ENCODE measurements at places on chromosomes 13 and 19.

- DNase-seq: no peak
These were observed 1.2 kb downstream of the APLP1 start for GRCh38 chr19:35869327-35870123.

GRCh38 chr13:91106565-91106964 is 240.9 kb upstream of the MIR17HG start:
- no peak for DNase-seq

- DNase-seq: no peak
These were observed 3.3 kb downstream of the DIRAS1 start for GRCh38 chr19:2717638-2718541.

GRCh38 chr13:51477653-51478324 is 25.0 kb upstream of the INTS6 start:
- no peak for DNase-seq

DNA sequence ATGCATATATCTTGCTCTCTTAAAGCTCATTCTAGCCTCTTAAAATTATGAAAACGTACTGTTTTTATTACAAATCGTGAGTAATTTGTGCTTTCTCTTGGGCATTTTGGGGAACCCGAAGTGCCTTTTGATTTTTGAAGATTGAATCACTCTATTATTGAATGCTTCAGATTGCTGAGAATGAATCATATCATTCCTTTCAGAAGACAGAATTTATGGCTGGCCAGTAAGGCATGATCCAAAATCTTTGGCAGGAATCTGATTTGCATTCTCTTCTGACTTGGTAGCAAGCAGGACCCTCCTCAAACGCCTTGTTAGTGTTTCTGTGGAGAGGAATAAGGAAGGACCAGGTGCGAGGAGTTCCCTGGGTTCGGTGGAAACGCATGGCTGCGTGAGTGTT is 49.5 kb downstream of the STARD13 start:
- no peak for DNase-seq

- DNase-seq: no peak
These were observed 22.7 kb upstream of the POP4 start for GRCh38 chr19:29583196-29583999.

- no peak for DNase-seq
These were observed 879 bp upstream of the FCGBP start for GRCh38 chr19:39935364-39935661.

- no peak for DNase-seq
These were observed 288.3 kb downstream of the KCTD12 start for GRCh38 chr13:76597868-76598267.

DNA sequence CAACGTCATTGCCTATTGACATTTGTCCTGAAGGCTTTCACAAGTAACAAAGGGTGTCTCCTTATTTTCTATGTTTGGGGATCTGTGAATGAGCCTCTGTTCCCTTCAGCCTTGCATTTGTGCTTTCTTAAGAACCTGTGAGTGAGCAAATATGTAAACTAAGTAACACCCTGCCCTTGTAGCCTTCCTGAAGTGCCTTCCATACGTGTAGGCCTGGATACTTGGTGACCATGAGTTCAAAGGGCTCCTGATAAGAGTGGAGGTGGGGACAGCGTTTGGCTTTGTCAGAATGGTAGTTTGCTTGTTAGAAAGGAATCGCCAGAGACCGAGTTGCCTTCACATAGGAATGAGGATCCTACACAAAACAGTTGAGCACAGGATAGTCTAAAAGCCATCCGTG is 14.5 kb upstream of the CCDC97 start:
- no peak for DNase-seq

- no peak for DNase-seq
These were observed 17.6 kb downstream of the WDFY2 start for GRCh38 chr13:51601601-51602565.

DNA sequence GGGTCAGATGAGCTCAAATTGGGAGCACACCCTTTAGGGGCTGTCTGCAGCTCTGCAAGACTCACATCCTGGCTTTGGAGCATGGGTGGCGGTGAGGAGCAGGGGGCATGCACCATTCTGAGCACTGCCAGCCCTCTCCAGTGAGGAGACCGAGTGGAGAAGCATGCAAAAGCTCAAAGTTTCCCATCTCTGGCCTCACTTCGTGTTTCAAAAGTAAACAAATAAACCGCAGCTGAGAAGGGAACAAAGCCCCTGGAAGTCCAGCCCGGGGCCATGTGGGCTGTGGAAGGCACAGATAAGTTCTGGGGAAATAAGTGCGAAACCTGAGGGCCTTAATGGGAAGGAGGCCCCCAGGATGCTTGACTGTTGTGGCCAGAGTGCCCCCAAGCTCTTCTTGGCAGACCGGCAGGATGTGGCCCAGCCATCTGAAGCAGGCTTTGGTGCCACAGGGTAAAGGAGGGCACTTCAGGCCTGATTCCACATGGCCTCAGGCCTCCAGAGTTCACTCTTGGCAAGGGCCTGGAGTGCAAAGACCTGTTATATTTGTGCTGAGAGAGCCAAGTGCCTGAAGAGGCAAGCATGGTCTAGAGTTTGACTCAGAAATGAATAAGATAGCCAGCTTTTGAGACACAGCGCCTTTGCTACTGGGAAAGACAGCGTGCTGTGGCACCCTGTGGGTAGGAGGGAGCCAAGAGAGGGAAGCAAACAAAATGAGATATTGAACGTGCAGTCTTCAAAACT is 1.2 kb downstream of the MEDAG start:
- DNase-seq: no peak

DNA sequence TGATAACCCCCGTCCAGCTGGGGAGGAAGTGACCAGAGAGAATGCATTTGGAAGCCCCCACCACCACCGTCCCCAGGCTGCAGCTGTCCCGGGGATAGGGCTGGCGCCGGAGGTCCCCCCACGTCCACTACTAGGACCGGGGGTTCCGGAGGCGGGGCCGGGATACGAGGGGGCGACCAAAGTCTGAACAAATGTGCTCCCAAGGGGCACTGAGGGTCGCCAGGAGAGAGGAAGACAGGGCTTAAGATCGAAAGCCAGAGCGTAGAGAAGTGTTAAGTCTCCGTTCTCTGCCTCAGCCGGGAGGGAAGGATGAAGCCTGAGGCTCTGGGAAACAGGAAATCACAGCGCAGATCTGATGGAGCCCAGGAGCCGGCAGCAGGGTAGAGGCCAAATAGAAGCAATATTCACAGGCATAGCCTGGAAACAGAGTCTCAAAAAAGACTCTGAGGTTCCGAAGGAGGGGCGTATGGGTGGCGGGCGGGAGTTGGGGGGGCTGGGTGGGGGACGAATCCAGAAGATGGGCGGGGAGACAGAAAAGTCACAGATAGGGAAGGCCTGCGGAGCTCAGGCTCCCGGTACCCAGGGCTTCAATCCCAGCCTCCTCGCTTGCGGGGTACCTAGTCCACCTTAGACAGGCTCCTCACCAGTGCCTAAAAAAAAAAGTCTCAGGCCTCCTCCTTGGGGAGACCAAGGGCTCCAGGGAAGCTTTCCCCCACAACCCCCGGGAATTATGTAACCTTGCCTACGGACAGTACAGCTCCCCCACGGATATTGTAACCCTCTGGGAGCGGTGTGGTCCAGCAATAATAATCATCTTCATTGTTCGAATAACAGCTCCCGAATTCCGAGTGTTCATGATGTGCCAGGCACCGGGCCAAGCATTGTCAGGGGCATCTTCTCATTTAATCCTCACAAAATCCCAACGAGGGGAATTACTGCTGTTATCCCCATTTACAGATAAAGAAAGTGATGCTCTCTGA is 1.1 kb upstream of the ERF start:
- DNase-seq: no peak

- no peak for DNase-seq
These were observed 19.6 kb downstream of the MTMR6 start for GRCh38 chr13:25267715-25268114.

- no peak for DNase-seq
These were observed 2.5 kb downstream of the CALR start for GRCh38 chr19:12940897-12941296.

DNA sequence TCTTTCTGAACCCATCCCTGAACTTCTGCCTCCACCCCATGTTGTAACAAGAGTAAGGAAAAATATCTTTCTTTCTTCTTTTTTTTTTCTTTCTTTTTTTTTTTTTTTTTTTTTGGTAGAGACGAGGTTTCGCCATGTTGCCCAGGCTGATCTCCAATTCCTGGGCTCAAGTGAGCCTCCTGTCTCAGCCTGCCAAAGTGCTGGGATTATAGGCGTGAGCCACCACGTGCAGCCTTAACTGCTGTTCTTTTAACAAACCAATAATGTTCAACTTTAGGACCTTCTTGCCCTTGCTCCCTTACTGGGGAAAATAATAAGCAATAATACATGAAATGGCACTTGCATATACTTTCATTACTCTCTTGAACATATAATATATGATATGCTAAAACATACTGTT is 19.6 kb downstream of the GPR183 start:
- DNase-seq: no peak

- DNase-seq: no peak
These were observed 62.4 kb downstream of the MPHOSPH8 start for GRCh38 chr13:19695829-19696228.

DNA sequence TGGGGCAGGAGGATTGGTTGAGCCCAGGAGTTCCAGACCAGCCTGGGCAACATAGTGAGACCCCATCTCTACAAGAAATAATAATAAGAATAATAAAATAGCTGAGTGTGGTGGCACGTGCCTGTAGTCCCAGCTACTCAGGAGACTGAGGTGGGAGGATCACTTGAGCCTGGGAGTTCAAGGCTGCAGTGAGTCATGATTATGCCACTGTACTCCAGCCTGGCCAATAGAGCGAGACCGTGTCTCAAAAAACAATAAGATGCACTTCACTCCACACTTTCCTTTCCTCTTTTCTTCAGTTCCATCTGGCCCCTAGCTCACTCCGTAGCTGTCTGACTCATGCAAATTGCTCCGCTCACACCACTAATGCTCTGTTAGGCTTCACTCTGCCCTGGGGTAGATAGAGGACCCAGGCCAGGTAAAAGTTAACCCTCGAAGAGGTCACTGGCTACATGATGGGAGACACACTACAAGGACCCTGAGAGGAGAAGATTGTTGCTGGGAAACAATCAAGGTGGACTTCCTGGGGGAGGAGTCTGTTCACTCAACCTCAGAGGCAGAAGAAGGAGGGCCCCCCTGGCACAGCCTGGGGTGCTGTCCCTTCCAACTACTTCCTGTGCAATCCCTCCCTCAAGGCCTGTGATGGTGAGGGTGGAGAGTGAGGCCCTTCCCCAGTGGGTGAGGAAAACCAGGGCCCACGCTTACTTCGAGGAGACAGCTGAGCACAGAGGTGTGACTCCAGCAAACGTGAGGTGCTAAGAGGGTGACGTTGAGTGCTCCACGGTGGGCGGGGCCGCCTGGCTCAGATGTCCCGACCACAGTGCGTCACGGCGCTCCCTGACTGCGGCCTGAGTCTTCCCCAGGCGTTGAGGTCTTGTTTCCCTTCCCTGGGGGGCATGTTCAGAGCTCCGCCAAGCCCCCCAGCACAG is 8.8 kb upstream of the TNFSF9 start:
- no peak for DNase-seq

DNA sequence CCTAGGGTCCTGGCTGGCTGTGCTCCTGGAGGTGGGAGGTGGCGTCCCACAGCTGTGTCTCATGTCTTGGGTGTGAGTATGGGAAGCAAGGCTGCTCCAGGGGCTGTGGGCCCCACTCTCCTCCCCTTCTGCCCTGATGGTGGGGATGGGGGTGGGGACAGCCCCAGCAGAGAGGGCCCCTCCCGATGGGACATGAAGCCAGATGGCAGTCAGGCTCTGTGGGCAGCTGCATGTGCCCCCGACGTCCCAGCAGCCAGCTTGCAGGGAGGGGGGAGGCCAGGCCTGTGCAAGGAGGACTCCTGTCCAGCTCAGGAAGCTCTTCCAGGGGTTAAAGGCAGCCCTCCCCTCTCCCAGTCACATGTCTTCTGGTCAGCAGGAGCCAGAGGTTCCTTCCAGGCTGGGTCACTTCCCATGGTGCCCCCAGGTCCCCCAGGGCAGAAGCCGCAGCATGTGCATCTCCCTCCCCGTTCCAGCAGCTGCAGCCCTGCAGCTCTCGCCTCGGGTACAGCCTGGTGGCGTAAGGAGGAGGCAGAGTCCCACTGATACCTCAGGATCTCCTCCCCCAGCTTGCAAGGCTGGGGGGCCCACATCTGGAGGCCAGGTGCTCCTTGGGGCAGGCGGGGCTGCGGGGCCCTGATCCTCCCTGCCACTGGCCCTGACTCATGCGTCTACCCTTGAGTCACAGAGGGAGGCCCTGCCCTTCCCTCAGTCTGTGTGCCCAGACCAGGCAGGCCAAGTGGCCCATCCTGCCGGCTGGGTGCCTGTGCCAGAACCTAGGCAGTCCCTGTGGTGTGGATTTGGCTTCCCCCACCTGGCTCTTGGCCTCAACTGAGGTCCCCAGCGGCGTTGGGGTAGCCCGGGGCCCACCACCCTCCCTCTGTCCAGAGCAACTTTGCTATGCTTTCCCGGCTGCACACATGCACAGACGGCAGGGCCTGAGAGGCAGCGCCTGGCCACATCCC is 13.0 kb downstream of the YIPF2 start:
- DNase-seq: no peak

- no peak for DNase-seq
These were observed 61.4 kb upstream of the KLF2 start for GRCh38 chr19:16263141-16263761.

- no peak for DNase-seq
These were observed 8.5 kb upstream of the C1QTNF9B start for GRCh38 chr13:23905766-23906165.

- DNase-seq: no peak
These were observed 5.2 kb upstream of the BCAM start for GRCh38 chr19:44803442-44804428.

- no peak for DNase-seq
These were observed 303.5 kb downstream of the TBC1D4 start for GRCh38 chr13:75178436-75178835.

- no peak for DNase-seq
These were observed 26.1 kb upstream of the GTF3A start for GRCh38 chr13:27398360-27398759.

DNA sequence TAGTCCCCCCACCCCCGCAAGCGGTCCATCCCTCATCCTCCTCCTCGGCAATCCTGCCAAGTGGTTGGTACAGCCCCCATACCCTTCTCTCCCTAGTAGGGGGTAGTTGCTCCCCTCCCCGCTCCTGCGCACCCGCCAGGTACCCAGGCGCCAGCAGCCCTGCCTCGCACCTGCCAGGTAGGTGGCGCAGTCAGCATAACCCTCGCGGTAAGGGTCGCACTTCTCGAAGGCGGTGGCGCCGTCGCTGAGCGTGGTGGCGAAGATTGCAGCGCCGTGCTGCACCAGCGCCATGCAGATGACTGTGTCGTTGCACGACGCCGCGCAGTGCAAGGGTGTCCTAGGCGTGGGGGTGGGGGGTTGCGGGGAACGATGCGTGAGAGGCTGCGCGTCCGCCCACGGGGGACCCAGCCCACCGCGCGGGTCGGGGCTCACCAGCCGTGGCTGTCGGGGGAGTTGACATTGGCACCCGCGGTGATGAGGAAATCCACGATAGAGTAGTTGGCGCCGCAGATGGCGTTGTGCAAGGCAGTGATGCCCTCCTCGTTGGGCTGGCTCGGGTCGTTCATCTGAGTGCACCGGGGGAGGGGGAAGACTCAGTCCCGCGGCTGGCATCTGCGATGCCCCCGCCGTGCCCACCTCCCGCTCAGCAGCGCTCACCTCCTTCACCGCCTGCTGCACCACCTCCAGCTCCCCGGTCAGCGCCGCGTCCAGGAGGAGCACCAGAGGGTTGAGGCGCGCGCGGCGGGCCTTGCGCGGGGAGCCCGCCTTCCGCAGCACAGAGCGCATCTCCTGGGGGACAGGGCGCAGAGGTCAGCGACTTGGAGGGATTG is 15.2 kb upstream of the ERCC2 start:
- DNase-seq: no peak

GRCh38 chr19:11256189-11256588 is 6.1 kb downstream of the DOCK6 start:
- no peak for DNase-seq
